ENCODE measurements at places on chromosomes 11 and 22. TPM values are rescaled to one million over a fixed set of nuclear protein-coding genes. Genes with fewer than 3 reads are reported as not detected.

Gene INSC
- under 0.01 TPM for total RNA-seq

Gene LAYN
- 89.7 TPM for total RNA-seq

Gene MS4A8
- total RNA-seq: not detected

- peak; percentile 27 for DNase-seq
Measured at GRCh38 chr11:65692367-65692766, 19.7 kb upstream of the KAT5 start.

DNA sequence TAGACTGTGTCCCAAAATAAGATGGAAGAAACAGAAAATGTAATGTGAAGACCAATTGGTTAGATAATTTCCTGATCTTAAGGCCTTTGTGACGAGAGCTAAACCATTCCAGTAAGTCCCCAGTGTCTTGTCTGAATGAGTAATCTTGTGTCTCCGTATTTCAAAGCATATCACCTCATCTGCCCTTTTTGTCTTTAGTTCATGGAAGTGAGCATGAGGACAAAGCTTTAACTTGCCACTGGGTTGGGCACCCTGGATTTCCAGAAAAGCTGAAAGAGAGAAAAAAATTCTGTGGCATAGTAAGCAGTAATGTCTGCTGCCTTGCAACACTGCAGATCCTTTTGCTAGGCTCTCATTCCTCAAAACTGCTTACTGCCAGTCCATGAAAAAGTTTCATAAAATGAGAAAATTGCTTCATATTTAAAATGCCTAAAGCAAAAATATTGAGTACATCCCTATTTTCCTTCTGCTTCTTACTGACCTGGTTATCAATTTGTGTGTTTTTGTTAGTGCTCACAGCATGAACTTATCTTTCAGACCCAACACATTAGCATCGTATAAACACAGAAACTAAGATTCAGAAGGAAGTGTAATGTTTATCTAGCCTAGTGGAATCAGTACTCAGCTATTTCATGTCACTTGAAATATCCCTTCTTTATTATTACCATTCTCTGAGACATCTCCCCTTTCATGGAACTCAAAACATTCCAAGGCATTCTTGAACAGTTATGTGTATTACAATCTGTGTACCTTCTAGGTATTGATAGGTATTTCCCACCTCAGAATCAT is 5.3 kb downstream of the CASP12 start:
- peak; percentile 72 for DNase-seq

DNA sequence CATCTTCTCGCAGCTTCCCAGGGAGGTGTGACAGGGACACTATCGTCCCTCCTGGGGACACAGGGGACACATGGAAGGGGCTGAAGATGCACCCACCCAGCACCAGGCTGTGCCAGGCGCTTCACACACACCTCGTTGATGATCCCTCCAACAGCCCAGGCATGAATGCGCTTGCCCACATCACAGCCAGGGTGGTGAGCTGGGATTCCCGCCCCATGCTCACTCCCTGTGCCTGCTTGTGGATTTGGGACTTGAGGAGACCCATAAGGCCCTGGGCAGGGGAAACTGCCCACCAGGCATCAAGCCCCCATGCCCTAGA is 57.8 kb downstream of the OTOG start:
- DNase-seq: no peak

DNA sequence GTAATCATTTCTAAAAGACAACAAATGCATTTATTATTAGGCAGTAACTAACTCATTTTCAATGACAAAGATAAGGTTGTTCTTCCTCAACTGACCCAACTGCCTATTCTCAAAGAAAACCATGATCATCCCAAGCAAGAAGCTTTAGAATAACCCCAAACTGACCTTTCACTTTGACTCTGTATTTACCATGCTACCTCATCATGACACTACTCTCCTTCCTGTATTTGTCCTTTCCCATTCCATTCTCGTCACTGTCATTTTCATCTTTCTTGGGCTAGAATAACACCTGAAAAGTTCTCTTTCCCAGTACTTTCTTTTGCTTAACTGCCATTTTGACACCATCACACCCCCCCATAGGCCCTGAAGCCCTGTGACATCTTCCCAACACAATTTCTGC is 48.3 kb downstream of the TCF20 start:
- DNase-seq: no peak

Measured in dermis microvascular lymphatic vessel endothelial cell (primary cell).